ENCODE measurements at places on chromosomes 5 and 9.

DNA sequence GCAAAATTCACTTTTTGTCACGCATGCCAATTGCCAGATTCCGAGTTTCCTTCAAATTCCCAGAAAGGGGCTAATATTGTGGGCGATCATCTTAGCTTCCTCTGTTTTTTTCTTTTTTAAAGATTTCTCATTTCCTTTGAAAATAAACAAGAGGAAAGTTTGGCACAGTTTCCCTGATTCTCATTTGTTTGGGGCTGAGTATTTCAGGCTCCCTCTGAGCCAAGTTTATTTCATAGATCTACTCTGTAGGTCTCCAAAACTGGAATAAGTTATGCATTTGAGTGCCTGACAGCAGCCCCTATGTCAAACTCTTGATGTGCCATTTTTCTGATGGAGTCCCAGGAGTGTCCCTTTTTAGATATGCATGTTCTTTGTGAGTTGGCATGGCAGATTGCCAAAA is 1297.2 kb upstream of the WWC1 start:
- DNase-seq = no peak

DNA sequence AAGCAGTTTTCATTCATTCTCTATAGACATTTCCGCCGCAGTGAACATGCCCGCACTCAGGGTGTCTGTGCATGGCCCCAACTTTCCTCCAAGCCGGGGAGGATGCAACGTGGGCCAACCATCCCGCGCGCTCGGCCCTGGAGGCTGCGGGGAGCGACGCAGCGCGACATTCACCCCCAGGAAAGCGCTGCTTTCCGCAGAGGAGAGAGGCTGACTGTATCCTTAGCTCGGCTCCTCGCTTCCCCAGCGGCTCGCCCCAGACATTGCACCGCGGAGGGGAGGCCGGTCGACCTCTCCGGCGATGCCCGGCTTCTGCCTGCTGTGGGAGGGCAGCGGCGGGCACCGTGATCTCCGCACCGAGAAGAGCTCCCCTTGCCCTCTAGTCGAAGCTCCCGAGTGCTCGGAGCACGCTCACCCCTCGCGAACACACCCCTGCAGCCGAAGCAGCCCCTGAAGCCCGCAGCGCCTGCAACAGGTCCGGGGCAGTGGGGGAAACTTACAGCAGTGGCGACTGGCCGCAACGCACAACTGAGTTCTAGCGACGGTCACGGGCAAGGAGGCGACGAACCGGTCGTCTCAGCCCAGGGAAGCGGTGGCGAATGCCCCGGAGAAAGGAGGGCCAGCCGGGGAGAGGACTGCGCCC is 600 bp downstream of the ENC1 start:
- no peak for DNase-seq

GRCh38 chr5:41482173-41482572 is 28.2 kb downstream of the PLCXD3 start:
- DNase-seq = no peak

DNA sequence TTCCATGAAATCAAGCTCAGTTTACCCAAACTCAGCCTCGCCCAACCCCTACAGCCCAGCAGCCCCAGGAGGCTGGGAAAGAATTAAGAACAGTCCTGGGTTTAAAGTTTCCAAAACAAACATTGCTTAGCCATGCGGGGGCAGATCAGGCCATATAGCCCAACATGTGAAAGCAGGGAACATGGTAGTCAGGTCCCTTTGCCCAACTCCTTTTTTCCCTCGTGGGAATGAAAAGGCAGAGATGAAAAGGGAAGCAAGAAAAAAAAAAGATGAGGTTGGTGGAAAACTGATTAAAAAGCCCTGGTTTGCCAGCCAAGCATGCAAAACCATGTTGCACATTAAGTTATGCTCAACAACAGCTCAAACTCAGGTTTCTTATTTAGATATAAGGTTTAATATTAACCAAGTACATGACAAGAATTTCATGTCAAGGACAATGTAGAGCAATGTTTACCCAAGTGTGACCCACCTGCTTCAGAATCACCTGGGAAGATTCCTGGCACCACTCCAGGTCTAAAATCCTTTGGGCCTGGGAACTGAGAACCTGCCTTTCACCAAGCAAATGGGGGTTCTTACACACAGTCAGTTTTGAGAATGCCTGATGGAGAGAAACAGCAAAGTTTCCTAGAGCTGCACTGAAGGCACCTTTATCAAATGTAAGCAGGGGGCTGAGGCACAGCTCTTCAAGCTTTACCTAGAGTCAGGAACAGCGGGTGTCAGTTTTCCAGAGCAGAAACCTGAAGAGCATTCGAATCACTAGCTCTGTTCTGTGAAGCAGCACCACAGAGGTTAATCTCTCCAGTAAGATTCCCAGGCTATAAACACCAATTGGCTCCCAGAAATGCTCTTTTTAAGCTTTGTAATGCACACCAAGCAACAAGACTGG is 1.7 kb downstream of the FREM1 start:
- DNase-seq = no peak

GRCh38 chr9:127308652-127309434 is 44.3 kb downstream of the GARNL3 start:
- peak; percentile 39 for DNase-seq

DNA sequence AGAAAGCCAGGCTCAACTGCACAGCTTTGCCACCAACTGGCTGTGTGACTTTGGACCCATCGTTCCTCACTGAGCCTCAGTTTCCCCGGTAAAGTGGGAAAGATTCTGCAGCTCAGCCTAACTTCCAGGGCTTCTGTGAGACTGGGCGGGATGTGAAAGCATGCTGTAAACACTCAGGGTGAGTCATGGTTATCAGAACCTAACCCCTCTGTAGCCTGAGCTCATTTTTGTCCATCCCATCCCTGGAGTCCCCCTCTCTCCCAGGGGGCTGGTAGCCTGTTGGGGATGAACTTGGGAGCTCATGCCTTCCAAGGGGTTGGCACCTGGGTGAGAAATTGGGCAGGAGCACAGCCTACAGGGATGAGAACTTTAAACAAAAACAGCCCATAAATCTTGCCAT is 2.3 kb downstream of the CCDC69 start:
- DNase-seq = no peak

Measured in AG09309 (cell line).